CD8-positive, alpha-beta memory T cell (primary cell): ENCODE measurements at places on chromosomes 7 and 10. TPM values are rescaled to one million over a fixed set of nuclear protein-coding genes. Genes with fewer than 3 reads are reported as not detected.

PURB gene
- 45.0 TPM for total RNA-seq

PAPOLB gene
- total RNA-seq: not detected

DNA sequence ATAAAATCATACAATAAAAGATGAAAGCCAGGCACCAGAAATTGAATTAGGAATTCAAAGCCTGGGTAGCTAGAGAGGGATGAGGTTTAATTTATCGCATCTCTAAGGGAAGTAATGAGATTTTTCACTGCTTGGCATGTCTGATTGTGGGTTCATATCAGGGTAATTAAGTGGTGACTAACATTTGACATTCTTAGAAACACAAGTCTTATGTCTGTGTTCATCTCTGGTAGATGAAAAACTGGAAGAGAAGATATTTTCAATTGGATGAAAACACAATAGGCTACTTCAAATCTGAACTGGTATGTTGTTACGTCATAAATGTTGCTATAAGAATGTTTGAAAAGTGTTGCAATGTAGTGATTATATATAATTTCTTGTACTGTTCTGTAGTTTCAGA lies 36.8 kb upstream of the ARMS2 start:
- H3K36me3 ChIP-seq: no peaks in the 10 kb centered on the region
- H3K4me3 ChIP-seq: no peak overlapping the region
- no peaks in the 10 kb centered on the region for H3K27me3 ChIP-seq
- H3K27ac ChIP-seq: no peak overlapping the region

GRCh38 chr7:70094831-70095230 lies 496.6 kb downstream of the AUTS2 start:
- H3K4me3 ChIP-seq: no peak overlapping the region
- H3K4me1 ChIP-seq: no peaks in the 10 kb centered on the region
- H3K36me3 ChIP-seq: no peaks in the 10 kb centered on the region
- no peaks in the 10 kb centered on the region for H3K27me3 ChIP-seq
- no peak for DNase-seq
